ENCODE measurements at places on chromosomes 16 and 17. TPM values are rescaled to one million over a fixed set of nuclear protein-coding genes. Genes with fewer than 3 reads are reported as not detected.

GRCh38 chr17:80166446-80166845 lies 3.4 kb upstream of the CARD14 start:
- no peak for DNase-seq

DNA sequence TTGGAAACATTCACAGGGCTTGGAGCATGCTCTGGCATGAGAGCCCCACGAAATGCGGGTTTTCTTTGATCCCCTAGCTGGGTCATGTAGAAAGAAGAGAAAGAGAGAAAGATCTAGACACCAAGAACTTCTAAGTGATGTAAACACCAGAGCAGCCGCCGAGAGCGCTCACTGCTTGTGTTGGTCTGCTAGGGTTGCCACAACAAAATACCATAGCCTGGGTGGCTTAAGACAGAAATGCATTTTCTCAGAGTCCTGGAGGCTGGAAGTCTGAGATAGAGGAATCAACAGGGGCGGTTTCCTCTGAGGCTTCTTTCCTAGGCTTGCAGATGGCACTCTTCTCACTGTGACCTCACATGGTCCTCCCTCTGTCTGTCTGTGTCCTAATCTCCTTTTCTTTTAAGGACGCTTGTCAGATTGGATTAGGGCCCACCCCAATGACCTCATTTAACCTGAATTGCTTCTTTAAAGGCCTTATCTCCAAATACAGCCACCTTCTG lies 139.5 kb downstream of the CYLD start:
- DNase-seq: no peak

- no peak for DNase-seq
These were observed 87.7 kb downstream of the C16orf95 start for GRCh38 chr16:87229230-87230188.

Gene PROCA1
- total RNA-seq: 322 TPM

Measured in testis (tissue), 5 donors.